Activated CD4-positive, alpha-beta T cell treated with anti-CD3 and anti-CD28 coated beads, Interleukin-2, amount 50 U/mL, for 48 hours (primary cell): ENCODE measurements at places on chromosomes 7 and 10.
A peak's percentile ranks its signal among the peaks of the same experiment; 100 is the strongest.

DNA sequence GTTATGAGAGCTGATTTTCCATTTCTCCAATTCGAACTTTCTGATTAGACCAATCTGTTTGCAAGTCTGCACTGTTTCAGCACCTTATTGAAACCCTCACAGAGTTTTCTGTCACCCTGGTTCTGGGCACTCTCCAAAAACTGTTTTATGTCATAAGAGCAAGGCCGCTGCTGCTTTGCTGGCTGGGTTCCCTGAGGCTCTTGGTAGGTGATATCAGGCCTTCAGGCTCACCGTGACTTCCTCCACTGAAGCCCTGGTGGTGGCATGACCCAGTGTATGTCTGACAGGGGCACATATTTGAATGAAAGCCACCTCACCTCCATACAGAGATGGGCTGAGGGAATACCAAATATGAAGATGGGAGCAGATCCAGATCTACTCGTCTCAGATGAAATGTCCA is 8.3 kb downstream of the RABGEF1 start:
- DNase-seq = no peak

- no peak for DNase-seq
These were observed 114.7 kb downstream of the EBF3 start for GRCh38 chr10:129849452-129849750.

- DNase-seq = no peak
These were observed 268.0 kb downstream of the HTR7 start for GRCh38 chr10:90589825-90590224.

GRCh38 chr10:35640474-35640873 is 1.6 kb downstream of the FZD8 start:
- DNase-seq = peak; percentile 47

DNA sequence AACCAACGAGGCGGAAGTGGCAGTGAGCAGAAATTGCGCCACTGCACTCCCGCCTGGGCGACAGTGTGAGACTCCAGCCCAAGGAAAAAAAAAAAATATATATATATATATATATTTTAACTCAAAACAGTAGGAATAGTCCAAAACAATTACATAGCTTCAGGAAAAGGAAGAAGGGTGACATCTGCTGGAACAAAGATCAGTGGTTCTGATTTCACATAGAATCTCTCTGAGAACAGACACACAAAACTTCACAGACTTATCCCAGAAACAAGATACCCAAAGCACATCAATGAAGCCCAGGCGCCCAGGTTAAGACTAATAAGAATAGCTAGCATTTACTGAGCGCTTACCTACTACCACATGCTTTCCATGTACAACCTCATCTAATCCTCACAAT is 45.0 kb downstream of the DNMBP start:
- DNase-seq = no peak

DNA sequence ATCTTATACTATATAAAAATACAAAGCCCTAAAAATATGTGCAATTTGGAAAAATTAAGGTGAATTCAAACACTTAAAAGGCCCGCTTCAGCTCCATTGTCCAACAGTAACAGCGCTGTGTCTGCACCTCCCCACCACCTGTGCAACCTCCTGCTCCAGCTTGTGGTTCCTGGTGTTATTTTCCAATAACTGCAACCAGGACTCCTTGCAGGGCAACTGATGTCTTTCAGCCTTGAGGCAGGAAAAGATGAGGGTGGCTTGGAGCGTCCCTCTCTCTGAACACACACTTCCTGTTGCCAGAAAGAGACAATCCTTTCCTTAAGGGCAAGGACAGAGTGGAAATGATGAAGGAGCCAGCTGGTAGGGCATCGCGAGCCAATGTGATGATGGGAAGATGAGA is 336.0 kb downstream of the GLRX3 start:
- no peak for DNase-seq
